EL (cell line): ENCODE measurements at places on chromosomes 7 and 10.

- DNase-seq = no peak
These were observed 27.2 kb downstream of the SVIL start for GRCh38 chr10:29607576-29607975.

- no peak for DNase-seq
These were observed 199.3 kb downstream of the FRMD4A start for GRCh38 chr10:14131261-14131960.

DNA sequence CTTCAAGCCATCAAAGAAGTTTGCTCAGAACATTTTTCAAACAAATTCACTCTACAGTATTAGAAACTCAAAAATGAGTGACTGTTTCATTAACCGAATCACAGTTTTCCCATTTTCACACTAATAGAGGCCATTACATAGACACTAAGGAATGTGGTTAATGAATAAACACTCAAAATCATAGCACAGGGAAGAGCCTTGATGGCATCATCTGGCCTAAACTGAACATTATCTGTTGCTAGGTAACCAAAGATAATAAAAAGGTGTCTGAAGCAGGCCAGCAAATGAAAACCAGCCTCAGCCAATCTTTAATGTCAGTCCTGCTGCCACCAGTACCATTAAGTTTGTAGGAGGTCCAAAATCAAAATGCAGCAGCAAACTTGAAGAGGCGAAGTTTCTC, 492.4 kb upstream of the STEAP1 start:
- DNase-seq = no peak

DNA sequence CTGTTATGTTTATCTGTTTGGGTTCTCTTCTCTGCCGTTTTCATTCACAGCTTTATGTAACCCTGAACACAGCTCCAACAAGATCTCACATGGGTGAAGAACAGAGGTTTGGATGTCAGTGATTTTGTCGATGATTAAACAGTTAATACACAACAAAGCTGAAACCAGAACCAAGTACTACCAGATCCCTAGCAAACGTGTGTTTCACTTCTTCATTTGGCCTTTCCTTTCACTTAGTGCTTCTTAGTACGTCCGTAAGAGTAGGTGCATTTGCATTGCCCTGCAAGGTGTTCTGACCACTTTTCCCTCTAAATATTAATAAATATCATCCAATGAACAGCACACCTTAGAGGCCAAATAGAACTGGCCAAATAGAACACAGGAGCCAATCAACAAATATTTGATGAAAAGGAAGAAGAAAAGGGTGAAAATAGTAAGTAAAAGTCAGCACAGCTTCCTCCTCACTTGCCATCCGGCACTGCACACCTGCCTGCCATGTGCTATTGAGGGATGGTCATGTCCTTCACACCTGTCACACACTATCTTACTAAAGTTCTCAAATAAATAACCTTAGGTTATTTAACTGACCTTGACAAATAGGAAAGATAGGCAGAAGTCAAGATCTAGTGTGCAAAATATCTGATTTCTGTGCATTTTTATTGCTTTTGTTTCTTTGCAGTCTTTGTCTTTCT, 252.6 kb upstream of the ANKRD30A start:
- no peak for DNase-seq

DNA sequence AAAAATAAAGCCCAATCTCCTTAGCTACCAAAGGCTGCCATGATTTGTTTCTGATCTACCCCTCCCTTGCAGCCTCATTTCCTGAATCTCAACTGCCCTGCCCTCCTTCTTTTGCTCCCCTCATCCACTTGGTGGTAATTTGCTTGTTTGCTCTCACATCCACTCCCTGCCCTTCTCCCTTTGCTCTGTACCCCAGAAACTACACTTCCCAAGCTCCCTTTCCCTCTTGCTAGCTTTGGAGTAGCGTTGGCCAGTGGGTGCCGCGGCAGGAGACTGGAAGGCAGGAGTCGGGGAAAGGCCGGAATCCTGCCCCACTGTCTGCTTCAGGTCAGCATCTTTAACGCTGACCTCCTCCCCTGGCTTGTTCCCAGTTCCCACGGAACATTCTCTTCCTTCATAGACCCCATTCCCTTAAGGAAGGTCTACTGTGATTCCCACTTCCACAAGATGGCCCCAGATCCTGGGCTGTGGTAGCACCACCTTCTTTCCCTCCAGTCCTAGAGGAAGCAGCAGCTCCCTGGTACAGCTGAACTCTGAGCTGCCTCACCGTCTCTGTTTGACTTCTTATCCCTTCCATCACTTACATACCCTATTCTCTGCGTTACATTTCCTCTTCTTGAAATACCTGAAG, 79.1 kb downstream of the PIK3CG start:
- no peak for DNase-seq

- no peak for DNase-seq
These were observed 551.4 kb downstream of the GLRX3 start for GRCh38 chr10:130687566-130687965.

- DNase-seq = no peak
These were observed 73.4 kb downstream of the PAPSS2 start for GRCh38 chr10:87733081-87733480.

DNA sequence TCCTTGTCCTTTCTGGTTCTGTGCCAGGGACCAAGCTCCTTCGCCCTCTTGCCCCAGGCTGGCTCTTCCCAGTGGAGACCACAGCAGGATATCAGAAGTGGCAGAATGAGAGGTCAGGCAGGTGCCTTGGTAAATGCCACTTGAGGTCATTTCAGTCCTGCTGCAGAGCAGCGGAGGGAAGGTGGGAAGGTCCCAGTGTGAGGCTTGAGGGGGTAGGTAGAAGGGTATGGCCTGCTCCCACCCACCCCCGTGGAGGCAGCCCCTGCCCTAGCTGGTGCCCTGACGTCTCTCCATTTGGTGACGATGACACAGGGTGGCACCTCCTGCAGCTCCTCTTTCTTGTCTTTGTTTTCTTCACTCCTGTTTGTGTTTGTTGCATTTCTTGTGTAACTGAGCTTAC, 538.8 kb downstream of the TCERG1L start:
- DNase-seq = no peak

DNA sequence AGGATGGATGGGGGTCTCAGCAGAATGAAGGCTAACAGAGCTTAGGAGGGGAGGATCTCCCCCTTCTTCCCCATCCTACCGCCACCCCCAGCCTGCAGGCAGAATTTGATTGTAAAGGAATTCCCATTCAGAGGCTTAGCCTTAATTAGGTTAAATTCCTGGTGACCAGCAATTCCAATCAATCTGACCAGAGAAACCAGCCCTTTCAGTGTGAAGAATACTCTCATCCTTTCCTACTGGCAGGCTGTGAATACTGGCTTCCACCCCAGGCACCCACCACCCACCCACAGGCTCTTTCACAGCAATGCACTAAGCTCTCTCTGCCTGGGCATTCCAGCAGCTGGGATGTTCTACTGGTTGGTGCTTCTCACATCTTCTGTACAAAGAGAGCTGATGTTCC, 137.9 kb upstream of the LYZL1 start:
- DNase-seq = no peak

GRCh38 chr10:117926491-117926890, 120.2 kb downstream of the RAB11FIP2 start:
- no peak for DNase-seq

DNA sequence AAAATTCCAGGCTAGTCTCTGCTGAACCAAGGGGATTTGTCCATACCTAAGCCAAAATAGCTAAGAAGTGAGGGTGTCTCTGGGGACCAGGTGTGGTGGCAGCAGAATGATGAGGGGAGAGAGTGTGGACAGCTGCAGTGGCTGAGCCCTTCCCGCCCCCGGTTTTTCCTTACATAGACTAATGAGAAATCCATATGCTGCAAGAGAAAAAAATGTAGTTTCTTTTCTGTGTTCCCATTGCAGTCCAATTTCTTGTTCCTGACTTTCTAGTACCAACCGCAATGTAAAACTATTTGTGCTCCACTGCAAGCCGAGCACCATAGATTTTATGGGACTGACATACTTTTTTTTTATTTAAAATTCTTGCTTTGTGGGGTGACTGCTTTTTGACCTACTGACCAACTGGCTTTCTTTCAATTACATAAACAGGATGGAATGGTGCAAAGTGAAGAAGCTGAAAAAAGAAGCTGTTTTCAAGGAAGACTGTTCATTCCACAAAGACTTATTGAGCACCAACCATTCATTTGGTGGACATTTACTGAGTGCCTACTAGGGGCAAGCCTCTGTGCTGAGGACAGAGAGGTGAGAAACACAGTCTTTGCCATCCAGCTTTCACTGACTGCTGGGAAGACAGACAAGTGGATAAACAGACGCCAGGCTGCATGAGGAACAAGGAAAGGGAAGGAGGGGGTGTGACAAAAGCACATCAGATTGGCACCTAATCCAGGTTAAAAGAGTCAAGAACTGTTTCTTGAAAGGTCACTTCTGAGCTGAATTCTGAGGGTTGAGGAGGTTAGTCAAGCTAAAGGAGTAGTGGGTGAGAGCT, 9.8 kb downstream of the CEP41 start:
- peak; percentile 78 for DNase-seq

DNA sequence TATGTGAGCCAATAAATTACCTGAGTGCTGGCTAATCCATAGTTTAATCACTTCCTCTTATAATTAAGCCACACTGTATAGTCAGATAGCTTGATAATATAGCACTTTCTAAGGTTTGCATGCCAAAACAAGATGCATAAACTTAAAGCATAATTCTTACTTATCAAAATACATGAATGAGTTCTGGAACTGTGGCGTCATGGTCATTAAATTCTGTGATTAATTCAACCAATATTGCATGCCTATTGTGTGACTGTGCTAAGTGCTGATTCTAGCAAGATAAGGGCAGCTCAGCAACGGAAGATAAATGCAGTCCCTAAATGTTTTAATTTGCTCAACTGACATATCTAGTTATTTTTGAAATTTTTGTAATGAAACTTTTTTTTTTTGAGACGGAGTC, 29.7 kb downstream of the HOXA1 start:
- peak; percentile 93 for DNase-seq

- no peak for DNase-seq
These were observed 148.4 kb downstream of the PLXDC2 start for GRCh38 chr10:19964625-19965024.

DNA sequence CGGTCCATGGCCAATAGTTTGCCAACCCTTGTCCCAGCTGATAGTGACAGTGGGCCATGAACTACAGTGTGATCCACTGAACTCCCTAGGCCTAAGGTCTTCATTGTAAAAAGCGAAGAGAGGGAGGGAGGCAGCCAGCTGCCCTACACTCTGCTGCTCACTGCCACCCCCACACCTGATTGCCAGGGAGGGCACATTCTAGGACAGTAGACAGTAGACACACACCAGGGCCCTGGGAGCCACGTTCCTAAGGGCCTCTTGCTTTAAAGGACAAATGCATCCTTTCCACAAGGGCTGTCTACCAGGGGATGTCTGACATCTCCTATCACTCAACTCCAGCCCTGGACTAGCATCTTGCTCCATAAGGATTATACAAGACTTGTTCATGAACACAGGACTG, 122.2 kb downstream of the DLG5 start:
- DNase-seq = no peak

DNA sequence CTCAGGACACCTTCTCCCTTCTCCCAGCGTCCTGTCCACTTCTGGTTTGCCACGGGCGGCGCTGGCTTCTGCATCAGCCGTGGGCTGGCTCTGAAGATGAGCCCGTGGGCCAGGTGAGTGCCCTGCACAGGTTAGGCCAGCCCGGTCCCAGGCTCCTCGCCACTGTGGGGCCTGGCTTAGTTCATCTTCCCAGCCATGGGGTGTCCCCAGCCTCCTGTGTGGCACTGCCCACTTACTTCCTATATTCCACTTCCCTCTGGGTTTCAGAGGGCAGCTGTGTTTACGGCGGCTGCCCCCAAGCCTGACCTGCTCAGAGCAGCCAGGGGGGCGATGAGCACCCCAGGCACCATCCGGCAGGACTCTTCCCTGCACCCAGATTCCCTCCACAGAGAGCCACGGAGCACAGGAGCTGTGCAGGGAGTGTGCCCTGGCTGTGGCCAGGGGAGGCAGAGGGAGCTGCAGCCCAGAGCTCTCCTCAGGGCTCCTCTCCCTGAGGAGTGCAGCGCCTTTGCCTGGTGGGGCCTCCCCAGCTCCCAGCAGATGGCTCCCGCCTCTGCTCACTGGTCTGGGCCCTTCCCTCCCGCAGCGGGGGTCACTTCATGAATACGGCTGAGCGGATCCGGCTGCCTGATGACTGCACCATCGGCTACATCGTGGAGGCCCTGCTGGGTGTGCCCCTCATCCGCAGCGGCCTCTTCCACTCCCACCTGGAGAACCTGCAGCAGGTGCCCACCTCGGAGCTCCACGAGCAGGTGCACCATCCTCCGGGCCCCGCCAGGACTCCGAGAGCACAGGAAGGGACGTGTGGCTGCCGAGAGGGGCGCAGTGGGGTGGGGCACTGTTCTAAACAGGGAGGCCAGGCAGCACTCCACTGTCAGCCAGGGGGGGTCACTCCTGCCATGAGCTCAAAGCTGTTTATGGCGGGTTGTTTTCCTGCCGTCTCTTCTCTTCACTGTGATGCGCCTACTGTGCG, 6.4 kb downstream of the LFNG start:
- DNase-seq = no peak

- no peak for DNase-seq
These were observed 24.8 kb downstream of the GNA12 start for GRCh38 chr7:2819161-2819953.

DNA sequence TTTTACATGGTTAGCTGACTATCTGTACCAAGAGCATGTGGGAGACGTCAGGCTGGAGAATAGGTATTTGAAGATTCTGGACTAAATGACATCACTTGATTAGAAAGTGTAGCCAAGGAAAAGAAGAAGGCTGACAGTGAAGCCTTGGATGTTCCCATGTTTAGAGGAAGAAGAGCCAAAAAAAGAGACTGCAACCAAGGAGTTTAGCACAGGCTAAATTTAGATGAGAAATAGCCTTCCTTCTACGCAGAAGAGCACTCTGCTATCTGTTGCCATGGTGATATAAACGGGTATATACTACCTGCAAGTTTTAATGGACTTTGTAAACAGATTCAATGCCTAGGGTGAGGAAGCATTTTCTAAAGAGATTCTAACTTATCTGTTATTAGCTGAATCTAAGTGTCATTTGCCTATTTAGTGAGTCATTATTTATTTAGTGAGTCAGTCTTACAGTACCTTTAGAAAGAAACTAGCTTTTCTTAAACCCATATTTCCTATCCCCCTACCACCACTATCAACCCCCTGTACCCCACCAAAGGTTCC, 69.8 kb downstream of the CDK6 start:
- DNase-seq = peak; percentile 36

DNA sequence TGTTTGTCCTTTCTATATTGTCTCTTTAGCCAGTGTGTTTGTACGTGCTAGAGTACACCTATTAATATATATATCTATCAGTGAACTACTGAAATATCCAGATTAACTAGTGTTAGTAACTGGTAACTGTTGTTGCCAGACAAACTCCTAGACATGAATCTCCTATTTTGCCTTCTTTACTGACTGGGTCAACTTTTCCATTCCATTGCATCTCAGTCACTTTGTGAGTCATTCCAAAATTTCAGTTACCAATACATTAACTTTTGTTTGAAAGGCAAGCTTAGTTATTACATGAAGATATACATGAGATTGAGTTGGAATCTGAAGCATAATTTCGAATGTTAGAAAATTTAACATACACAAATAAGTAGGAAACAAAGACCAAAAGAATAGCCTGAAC, 51.4 kb downstream of the BTAF1 start:
- DNase-seq = peak; percentile 72

- DNase-seq = no peak
These were observed 74.7 kb upstream of the MKLN1 start for GRCh38 chr7:131252976-131253375.
